NAMALWA (cell line): ENCODE measurements at places on chromosomes 7 and 10.

DNA sequence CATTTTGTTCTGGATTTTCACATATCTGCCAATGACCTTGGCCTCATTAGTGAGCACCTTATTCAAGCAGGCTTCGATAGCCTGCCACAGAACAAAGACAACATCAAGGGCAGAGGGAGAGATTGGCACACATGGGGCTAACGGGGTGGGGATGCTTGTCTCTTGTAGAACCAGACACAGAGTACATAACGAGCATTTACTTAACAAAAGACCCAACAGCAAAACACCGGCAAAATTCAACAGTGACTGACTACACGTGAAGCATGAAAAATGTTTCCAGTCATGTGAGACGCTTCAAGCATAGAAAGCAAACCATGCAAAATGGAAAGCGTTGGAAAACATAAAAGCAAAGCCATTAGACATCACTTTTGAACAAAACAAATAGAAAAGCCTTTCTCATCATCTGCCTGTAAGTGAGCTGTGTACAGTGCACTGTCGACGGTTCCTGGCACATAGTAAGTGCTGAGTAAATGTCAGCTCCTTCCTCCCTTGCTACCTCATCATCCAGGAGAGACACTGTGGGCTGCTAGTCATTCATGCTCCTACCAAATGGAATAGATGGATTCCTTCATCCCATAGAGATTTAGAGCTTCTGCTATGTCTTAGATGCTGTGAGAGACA lies 134.4 kb upstream of the AGK start:
- DNase-seq = no peak

GRCh38 chr7:24914465-24914859 lies 65.5 kb downstream of the OSBPL3 start:
- no peak for DNase-seq

DNA sequence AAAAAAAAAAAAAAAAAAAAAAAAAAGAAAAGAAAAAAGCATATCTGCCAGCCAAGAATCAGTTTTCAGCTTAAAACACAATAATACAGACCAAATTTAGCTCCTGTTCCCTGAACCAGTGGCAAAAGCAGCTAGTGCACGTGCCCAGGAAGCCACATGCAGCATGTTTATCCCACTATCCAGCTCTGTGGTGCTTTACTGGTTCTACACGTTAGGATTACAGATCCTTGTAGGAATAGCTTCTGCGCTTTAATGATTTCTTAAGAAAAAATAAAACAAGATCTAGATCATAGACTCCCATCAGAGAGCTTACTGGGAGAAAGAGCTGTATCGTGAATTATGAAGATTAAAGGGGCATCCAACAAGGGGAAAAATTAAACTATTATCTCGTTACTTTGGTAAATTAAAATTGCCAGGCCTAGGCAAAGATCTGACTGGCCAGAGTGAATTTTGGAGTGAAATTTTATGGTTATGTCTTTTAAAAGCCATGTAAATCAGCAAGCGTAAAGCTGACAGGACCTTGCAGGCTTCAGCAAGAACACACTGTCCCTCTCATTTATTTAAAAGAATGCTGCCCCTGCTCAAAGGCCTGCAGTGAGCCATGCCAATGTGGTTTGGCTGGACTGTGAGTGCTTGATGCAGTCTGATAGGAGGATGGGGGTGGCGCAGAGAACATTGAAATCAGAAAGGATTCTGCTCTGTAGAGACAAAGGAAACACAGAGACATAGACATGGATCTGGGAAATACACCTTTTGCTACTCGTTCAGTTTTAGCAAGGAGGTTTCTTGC lies 177.3 kb upstream of the PHYHIPL start:
- no peak for DNase-seq

GRCh38 chr7:139099172-139099947 lies 10.2 kb downstream of the ZC3HAV1 start:
- no peak for DNase-seq

- no peak for DNase-seq
Measured at GRCh38 chr7:68823996-68824780, 774.1 kb upstream of the AUTS2 start.

DNA sequence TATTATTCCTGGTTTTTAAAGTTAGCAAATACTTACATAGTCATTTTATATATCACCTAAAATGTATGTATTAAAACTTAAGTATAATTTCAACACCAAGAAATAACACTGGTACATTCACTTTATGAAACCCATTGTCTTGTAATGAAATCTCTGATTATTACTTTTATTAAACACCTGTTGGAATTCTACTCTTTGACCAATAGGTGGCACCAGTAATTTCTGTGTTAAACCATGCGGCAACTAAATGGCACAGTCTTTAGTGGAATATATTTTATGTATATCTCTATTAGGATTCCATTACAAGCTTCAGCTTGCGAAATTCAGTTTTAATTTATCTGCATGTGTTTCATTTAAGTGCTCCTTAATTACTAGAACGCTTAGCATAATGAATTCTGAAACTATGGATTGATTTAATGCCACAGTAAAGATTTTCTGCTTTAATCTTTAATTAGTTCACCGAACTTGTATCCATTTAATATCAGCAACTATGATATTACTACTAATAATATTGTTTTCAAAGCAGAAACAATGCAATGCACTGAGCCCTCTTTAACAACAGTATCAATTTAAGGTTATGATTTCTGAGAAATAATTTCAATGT lies 181.3 kb downstream of the MAGI2 start:
- peak; percentile 71 for DNase-seq

GRCh38 chr7:83475420-83475819 lies 173.5 kb downstream of the SEMA3E start:
- DNase-seq = no peak

GRCh38 chr7:22124941-22125340 lies 179.2 kb upstream of the CDCA7L start:
- DNase-seq = no peak

GRCh38 chr10:125064681-125065492 lies 95.5 kb downstream of the CTBP2 start:
- peak; percentile 93 for DNase-seq

GRCh38 chr7:90708841-90709317 lies 112.8 kb downstream of the CDK14 start:
- peak; percentile 97 for DNase-seq

DNA sequence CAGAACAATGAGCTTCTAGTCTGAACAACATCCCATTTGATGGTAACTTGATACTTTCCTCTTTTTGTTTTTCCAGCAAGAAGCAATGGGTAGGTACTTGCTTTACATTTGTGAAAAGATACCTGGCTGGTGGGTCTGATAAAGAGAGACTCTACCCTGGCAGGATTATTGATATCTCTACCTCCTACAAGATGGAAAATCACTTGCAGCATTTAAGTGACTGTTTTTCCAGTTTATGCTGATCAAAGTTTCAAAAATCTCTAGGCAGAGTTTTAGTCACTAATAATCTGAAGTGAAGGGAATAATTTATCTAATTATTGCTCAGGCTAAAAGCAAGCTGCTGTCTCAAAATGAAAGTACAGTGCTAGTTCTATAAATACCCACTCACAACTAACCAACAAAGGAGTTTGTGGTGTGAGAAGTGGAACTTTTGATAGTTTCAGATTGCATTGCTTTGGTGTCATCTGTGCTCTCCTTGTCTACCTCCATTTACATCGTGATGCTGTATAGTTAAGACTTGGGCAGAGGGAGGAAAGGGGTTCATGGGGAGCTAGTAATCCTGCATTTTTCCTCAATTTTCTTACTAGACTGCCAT lies 86.0 kb upstream of the ANKRD1 start:
- DNase-seq = peak; percentile 48

- DNase-seq = no peak
Measured at GRCh38 chr7:71334541-71334940, 202.6 kb downstream of the GALNT17 start.

DNA sequence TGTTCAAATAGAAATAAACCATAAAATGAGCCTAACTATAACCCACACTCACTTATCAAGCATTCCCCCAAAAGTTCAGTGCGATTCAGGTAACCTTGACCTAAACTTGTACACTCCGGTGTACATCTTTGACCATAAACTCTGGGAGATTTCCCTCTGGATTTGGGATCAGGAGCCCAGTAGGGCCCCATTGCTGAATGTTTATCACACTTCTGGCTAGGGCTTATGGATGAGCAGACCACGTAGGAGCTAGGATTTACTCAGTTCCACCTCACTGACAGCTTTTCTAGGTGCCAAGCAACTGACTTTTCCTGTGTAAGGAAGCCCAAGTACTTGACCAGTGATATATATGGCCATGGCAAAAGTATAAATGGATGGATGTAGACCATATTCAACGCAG lies 113.7 kb downstream of the SVOPL start:
- no peak for DNase-seq

- DNase-seq = no peak
Measured at GRCh38 chr10:8975535-8975934, 921.0 kb downstream of the GATA3 start.

DNA sequence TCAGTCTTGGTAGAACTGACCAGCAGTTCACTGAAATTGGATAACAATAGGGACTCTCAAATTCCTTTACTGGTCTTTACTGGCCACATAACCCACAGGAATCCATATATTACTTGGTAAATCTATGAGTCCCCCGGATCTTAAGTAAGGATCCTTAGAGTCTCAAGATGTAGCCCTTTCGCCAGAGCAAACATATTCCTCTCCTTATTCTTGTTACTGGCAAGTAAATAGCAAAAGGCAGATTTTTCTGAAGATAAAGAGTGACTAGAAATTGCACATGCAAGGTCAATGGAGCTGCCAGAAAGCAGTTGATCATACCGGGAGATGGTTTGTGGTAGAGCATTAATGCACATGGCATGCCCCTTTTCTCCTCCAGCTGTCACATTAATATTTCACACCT lies 283.0 kb downstream of the HDAC9 start:
- no peak for DNase-seq

DNA sequence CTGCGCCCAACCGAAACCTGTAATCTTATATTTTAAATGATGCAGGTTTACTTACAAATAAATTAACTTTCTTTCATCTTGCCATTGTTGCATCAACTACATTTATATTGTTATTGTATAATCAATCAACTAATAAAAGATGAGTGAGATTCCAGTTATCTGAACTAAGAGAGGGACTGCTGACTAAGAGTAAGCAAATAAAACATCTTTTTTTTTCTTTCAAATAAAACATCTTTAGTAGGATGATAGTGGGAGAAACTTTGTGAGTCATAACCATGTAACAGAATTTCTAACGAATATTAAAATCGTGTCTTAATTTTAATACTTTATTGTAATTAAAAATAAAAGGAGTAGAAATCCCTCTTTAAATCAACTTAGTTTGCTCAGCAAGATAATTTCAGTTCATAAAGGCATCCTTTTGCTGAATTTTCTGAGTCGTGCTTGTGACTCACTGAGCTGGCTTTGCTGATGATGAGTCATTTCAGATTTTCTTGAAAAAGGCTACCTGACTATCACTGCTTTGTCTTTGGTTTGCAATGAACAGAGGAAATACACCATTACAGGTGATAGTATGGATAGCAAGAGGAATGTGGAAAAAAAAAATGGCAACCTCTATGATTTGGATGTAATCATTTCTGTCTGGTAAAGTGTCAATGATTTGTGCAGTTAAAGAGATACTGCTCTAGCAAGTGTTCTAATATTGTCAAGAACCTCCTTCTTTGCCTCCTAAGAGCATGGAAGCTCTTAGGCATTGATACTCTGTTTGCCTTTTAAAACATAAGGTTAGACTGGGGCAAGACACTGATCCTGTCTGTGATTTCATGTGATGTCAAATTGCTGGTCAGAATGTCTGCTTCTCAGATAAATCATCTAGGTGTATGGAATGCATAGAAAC lies 119.5 kb downstream of the GPR158 start:
- no peak for DNase-seq

DNA sequence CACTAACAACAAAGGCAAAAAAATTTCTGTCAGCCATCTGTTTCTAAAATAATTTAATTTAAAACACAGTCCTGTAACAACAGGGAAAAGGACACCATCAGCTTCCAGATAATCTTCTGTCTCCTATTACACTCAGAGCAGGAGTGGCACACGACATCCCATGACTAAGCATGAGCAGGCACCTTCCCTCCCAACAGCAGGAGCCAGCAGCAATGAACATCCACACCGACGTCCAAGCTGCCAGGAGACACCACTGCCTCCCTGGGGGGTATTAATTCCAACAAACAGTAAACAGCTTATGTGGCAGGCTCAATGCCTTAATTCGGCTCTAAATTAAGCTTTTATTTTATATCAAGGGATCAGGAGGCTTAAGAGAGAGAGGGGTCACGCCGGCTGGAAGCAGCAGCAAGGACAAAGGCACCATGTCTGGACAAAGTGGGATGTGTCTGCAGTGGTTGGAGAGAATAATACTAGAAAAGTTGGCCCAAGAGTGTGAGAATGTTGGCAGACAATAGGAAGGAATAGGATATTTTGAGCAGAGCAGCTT lies 45.7 kb downstream of the KIAA1549 start:
- no peak for DNase-seq

- DNase-seq = no peak
Measured at GRCh38 chr7:86706406-86706805, 62.7 kb downstream of the GRM3 start.

DNA sequence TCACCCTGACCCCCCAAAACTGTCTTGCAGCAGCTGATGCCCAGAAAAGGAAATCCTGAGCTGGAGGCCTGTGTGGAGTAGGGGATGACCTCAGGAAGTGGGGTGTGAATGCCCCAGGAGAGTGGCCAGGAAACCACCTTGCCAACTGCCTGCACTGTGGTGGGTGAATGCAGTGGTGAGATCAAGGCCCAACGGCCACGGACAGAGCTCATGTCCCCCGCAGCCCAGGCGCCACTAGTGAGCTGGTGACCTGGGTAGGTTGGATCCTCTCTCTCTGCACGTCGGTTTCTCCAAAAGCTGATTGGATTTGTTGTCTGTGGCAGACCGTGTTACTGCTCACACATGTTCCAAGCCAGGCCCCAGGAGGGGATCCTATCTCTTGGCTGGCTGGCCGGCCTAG lies 448.9 kb downstream of the TCERG1L start:
- DNase-seq = no peak

- peak; percentile 74 for DNase-seq
Measured at GRCh38 chr7:70695795-70696083, 436.2 kb upstream of the GALNT17 start.

DNA sequence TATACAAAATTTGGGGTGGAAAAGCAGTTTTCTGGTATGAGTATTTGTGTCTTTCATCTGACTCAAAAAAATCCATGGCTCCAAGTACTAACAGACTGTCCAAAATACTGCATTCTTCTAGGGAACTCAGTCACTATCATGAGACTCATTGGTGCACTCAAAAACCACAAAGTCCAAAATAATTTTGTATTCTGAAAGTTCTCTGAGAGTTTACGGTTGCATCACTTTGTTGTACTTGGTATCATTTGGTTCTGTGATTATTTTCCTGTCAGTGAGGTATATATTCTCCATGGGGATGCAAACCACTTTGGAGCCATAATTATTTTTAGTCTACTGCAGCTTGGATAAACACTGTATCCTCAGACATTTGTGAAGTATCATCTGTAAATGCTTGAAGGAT lies 28.0 kb upstream of the CABCOCO1 start:
- no peak for DNase-seq
